ENCODE measurements at places on chromosomes 1 and 21.
A peak's percentile ranks its signal among the peaks of the same experiment; 100 is the strongest.

GRCh38 chr1:46013581-46013980, 118.8 kb downstream of the PIK3R3 start:
- DNase-seq, result no peak

DNA sequence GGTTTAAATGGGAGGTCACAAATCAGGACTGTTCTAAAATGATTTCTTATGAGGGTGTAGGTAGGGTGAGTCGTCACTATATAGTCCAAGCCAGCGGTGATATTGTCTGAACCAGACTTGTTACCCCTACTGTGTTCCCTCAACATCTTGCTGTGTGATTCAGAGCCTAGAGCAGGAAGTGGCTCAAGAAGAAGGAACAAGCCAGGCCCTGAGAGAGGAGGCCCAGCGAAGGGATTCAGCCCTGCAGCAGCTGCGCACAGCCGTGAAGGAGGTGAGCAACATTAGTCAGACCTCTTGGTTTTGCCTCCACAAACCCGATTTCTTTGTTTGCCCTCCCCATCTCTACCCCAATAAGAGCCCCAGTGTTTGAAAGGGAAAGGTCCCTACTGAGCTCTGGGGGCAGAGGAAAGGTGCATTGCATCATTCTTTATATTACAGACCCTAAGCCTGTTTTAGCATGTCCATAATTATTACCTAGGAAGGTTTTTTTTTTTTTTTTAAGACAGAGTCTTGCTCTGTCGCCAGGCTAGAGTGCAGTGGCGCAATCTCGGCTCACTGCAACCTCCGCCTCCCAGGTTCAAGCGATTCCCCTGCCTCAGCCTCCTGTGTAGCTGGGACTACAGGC, 5.0 kb upstream of the SH3BGRL3 start:
- no peak for DNase-seq

DNA sequence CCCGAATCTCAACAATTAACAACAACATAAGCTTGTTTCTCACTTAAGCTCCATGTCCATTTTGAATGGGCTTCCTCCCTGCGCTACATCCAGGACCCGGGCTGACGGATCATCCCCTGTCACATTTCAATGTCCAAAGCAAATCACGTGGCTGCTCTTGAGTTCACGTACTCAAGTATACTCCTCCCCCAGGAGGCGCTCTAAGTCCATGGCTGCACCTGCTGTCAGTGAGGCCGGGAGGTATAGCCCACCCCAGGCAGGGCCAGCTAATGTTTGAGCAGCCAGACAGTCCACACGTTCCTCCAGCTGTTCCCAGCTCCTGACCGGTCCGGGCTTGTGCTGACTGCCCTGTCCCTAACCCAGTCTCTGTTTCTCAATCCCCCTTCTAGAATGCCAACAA, 220.8 kb downstream of the SLC35F3 start:
- peak; percentile 22 for DNase-seq

DNA sequence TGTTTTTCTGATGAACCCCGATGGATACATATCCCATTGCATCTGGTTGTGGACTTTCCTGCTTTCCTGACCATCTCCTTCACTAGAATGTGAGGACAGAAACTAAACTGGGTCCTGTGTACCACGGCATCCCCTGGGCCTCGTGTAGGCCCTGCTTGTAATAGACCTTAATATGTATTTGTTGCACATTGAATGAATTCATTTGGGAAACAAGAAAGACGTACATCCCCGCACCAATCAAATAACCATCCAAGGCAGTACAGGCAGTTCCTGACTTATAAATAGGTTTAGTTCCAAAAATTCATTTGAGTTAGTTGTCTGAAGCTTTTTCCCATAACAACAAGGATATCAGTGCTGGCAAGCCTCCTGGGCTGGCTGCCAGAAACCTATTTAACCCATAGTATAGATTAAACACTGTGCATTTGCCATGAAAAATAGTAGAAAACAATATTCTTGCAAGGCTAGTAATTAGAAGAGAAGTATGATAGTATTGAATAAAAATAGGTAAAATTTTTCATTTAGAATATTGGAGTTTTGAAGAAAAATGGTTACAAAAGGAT, 81.8 kb upstream of the CD34 start:
- no peak for DNase-seq

GRCh38 chr1:41495210-41495948, 10.9 kb upstream of the EDN2 start:
- DNase-seq, result no peak
